KBM-7 (cell line): ENCODE measurements at places on chromosomes 12 and 14.

DNA sequence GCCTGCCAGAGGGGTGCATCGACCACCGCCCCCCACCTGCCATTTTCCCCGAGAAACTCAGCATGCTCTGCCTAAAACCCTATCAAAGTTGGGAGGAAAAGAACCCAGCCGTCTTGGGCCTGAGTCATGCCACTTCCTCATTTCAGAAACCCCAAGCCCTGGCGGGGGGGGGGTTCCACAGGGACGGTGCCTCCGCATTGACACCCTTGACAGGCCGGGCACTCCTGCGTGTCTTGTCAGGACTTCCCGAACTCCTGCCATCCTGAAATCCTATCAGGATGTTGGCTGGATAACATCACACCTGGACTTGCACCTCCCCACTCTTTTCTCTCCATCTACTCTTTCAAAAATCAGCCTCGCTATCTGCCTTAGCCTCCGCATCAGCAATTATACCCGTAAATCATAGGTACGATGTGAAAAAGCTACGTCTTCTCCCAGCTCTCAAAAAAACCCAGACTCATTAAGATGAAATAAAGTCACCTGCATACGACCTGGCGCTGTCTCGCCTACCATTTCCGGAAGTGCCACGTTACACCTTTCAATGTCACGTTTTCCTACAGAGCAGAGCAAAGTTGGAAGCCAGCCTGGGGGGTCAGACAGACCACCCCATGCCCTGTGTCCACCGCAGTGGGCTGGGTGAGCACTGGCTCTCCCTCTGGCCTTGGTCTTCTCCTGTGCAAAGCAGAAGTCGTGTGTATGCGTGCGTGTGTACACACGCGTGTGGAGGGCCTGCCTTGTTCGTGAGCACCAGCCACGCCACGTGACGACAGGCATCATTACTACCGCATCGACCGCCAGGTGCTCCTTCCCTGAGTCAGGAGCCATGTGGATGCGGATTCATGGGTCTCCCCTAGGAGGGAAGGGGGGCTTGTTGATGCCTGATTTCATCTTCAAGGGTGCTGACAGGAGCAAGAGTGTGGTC is 96.7 kb downstream of the RFLNA start:
- DNase-seq = peak; percentile 80

DNA sequence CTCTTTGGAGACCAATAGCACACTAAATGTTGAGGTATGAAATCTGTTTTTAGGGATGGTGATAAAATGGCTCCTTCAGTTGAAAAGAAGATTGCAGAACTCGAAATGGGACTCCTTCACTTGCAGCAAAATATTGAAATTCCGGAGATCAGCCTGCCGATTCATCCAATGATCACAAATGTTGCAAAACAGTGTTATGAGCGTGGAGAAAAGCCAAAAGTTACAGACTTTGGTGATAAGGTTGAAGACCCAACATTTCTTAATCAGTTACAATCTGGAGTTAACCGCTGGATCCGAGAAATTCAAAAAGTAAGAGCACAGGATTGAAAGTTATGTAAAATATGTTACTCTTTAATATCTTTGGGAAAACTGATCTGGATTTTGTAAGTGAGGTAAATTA is 15.3 kb downstream of the DYNC1H1 start:
- no peak for DNase-seq

DNA sequence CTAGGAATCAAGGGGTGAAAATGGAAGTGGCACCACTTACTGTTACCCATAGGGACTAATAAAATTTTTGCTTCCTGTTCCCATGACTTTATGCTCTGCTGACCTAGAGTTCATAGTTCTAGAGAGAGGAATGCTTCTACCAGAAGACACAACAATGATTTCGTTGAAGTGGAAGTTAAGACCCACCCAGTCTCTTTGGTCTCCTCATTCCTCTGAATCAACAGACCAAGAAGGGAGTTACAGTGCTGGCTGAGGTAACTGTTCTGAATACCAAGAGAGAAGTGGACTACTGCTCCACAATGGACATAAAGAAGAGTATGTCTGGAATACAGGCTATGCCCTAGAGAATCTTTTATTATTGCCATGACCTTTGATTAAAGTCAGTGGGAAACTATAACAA is 23.5 kb upstream of the DYRK2 start:
- DNase-seq = peak; percentile 5

GRCh38 chr14:69850086-69850735 is 29.0 kb upstream of the SMOC1 start:
- DNase-seq = no peak

- DNase-seq = no peak
Measured at GRCh38 chr12:132429602-132429945, 60.4 kb upstream of the FBRSL1 start.

GRCh38 chr12:117111386-117111785 is 12.2 kb upstream of the TESC start:
- DNase-seq = no peak

GRCh38 chr14:94244182-94244581 is 48.9 kb downstream of the SERPINA10 start:
- no peak for DNase-seq

DNA sequence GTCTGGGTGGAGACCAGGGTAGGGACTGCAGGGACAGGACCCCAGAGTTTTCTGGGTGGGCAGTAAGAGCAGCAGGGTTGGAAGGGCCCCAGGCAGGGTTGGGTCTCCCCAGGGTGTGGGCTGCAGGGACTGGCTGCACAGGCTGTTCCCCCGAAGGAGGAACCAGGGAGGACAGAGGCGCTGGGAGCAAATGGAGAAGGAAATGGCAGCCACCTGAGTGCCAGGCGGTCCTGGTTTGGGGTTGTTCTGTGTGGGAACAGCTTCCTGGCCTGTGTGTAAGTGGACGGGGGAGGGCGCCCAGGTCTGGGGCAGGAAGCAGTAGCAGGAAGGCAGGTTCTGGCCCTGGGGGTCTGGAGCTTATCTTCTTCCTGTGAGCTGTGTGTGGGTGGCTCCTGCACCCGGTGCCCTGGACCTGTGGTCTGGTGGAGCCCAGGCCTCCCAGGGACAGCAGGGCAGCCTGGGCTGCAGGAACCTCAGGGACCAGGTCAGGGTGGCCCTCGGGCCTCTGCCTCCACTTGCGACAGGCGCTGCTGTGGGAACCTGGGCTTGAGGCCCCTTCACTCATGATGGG is 372.8 kb downstream of the TMEM121 start:
- DNase-seq = peak; percentile 97

- DNase-seq = no peak
Measured at GRCh38 chr12:9872742-9873141, 3.6 kb upstream of the CLEC2B start.

GRCh38 chr12:53051881-53052412 is 2.1 kb downstream of the TNS2 start:
- DNase-seq = no peak

DNA sequence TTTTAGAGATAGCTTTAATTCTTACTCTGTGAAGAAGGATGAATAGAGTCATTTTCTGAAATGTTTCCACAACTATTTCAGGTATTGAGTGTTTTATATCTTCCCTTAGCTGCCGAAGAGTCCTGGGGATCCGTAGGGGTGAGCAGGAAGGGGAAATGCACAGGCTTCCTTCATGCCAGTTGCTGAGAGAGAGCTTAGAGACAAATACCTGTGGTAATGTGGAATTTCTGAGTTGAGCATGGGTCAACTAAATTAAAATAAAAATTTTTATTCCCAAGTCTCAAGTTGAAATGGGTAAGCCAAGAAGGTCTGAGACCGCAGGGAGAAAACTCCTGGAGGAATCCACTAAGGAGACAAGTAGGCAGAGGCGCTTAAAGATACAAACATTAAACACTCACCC is 185.7 kb downstream of the DAD1 start:
- DNase-seq = no peak

GRCh38 chr14:56687123-56687522 is 107.5 kb downstream of the TMEM260 start:
- DNase-seq = no peak

GRCh38 chr14:32137892-32138291 is 60.8 kb downstream of the ARHGAP5 start:
- no peak for DNase-seq
